ENCODE measurements at places on chromosomes 5 and 9.

- DNase-seq, result no peak
These were observed 251.3 kb downstream of the KIF4B start for GRCh38 chr5:155264809-155265208.

GRCh38 chr5:170623576-170624181, 119.9 kb downstream of the KCNIP1 start:
- DNase-seq, result no peak

GRCh38 chr5:113379936-113380806, 54.6 kb downstream of the TSSK1B start:
- no peak for DNase-seq

DNA sequence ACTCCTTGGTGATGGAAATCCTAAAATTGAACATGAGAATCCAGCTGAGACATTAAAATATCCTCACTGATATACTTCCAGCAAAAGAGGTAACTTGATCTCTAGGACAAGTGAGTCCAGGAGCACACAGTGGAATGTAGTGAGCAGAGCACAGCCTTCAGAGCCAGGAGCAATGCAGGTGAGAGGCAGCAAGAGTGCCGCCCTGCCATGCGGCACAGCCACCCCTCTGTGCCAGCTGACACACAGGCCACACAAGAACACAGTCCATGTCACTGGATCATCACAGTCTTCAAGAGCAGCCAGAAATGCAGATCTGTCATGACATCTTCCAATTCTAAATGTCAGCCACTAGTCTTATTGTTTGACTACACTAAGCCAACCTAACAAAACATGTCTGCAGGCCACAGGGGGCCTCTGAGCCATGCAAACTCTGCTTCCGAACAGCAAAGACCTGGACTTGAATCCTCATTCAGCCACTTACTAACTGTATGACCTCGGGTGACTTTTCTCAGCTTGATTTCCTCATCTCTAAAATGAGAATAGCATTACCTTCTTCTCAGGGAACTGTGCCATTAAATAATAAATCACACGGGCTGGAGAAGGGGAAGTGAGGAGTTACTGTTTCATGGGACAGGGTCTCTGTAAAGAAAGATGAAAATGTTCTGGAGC, 47.0 kb downstream of the CCDC125 start:
- no peak for DNase-seq

DNA sequence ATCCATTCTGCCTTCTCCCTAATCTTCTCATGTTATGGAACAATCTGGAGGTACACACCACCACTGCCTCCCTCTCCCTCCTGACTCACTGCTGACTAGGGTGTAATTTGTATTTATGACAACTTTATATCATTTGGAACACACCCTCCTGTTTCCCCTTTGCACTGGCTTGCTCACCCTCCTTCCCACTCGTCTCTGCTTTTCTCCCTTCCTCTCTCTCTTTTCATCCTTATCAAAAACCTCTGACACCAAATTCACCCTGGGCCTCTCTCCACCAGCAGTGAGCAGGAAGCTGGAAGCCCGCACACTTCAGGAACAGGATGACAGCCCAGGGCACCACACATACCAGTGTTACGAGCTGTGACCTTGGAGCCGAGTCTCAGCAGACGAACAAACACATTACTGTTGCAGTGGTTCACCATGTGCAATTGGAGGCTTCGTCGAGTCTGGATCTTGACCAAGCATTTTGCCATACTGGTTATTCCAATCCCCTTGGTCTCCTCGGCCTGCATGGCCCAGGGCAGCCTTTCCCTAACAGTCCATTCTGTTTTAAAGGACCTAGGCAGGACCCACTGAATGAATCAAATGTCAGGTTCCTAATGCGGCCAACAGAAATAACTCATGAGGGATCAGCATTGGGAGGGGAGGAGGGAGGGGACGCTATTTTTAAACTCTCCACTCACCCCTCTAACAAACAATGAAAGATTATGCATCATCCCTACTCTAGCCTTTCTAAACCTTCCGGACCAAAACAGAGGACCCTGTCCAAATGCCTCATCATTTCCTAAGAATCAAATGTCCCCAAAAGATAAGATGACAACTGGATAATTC, 203.9 kb upstream of the RASEF start:
- no peak for DNase-seq

DNA sequence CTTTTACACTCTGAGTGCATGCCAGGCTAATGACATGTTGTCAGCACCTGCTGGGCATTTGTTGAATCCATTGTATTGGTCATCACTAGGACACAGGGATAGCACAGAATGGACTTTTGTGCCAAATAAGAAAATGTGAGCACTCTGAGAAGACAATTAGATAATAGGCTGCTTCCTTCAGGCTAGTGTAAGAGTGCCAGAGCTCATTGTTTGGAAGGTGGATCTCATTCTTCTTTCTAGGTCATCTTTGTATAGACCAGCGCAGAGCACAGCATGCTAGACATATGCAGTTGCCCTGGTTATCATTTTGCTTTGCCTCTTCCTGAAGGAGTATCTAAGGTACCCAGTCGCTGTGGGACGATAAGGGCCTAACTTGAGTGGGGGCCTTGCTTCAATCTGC, 493.4 kb upstream of the COX7C start:
- no peak for DNase-seq

- no peak for DNase-seq
These were observed 22.0 kb downstream of the PDGFRB start for GRCh38 chr5:150133581-150134197.

DNA sequence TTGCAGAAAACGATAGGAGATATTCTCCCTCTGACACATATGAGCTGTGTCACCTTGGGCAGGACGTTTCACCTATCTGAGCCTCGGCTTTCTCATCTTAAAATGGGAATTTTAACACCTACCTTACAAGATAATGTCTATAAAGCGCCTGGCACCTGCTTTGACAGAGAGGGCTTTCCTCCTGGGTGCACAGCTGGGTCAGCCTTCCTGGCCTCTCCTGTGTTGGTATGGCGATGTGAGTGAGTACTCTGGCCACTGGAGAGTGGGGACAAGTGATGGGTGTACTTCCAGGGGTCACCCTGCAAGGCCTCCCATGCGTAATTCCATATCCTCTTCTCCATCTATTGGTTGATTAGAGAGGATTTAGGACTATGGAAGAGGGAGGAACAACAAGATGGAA, 113.1 kb upstream of the SMIM23 start:
- DNase-seq, result no peak

DNA sequence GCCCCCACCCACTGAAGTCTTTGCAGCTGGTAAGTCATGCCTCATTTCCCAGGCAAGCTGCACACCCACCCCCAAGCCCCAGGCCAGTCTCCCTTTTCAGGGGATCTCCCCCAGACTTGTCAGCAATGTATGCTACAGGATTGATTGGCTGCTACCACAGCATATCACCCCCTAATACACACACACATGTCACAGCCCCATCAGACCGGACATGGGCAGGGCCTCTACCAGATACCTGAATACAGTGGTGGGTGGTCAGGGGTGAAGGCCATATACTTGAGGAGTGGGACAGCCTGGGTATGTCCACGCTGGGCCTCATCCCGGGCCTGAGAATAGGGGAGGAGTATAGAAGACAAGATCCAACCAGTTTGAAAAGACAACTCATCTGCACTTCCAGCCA, 63.4 kb upstream of the ARAP3 start:
- no peak for DNase-seq

GRCh38 chr9:97357056-97357455, 49.6 kb downstream of the CCDC180 start:
- no peak for DNase-seq

- DNase-seq, result no peak
These were observed 115.4 kb upstream of the GAS1 start for GRCh38 chr9:87062746-87063145.

- DNase-seq, result no peak
These were observed 55.7 kb downstream of the HSD17B3 start for GRCh38 chr9:96246267-96246671.
